ENCODE measurements at places on chromosomes 6 and 20.
A peak's percentile ranks its signal among the peaks of the same experiment; 100 is the strongest.

DNA sequence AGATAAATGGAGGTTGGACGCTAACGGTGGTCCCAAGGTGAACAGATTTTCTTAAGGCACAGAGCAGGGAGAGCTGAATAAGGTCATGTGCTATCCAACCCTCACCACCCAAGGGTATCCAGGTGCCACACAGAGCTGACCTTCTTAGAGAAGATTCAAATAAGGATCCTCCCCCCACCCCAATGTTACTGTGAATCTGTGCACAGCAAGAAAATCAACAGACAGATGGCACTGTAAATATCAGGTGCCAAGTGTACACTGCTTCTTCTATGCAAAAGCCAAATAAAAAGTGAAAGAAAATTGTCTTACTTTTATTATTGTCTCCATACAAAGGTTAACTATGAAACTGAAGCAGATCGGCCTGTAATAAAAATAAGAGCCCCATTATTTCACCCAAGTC is 96.9 kb downstream of the PAK5 start:
- DNase-seq, result no peak

DNA sequence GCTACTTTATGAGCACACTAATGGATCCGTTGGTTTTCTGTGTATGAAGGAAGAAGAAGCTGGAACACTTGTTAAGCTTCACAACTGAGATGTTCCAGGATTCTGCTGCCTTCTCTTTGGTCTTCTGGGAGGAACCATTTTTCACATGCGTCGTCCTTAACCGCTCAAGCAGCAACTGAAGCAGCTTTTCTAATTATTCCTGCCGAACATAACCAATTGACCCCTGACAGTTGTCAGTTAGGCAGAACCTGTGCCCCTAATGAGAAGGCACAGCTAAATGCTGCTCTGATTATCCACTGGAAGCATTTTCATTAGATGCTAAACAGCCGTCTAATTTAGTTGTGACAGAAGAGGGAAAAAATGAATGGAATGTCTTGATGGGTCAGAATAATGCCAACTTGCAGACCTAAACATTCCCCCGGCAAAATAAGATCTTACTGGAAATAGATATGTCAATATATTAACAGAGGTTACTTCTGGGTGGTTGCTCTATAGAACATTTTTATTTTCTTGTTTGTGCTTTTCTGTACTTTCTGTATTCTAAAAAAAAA is 85.0 kb upstream of the SMLR1 start:
- DNase-seq, result no peak

GRCh38 chr6:169070506-169071176 is 183.0 kb downstream of the THBS2 start:
- peak; percentile 89 for DNase-seq

DNA sequence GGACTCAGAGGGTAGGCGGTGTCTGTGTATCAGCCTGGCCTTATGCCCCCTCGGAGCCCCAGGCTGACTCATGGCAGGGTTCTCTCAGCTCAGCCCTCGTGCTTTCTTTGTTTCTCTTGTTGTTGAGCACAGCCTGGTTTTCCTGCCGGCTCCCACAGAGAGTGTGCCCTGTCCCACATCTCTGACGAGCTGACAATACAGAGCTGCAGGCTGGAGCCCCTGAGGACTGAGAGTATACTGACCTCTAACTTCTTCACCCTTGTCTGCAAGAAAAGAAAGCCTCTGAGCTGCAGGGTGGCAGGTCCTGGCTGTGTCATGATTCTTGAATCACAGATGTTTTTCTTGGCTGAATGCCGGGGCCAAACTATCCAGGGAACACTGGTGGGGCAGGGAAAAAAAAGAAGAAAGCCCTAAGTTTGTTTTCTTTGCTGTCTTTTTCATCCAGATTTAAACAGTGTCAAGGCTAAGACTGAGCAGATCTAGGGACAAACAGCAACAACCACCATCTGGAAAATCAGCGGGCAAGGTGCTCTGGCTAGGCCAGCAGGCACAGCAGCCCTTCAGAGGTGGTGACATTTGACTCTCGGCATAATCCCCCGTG is 63.3 kb upstream of the ZNF133 start:
- DNase-seq, result no peak

GRCh38 chr6:9128970-9129369 is 693.6 kb upstream of the SLC35B3 start:
- no peak for DNase-seq

DNA sequence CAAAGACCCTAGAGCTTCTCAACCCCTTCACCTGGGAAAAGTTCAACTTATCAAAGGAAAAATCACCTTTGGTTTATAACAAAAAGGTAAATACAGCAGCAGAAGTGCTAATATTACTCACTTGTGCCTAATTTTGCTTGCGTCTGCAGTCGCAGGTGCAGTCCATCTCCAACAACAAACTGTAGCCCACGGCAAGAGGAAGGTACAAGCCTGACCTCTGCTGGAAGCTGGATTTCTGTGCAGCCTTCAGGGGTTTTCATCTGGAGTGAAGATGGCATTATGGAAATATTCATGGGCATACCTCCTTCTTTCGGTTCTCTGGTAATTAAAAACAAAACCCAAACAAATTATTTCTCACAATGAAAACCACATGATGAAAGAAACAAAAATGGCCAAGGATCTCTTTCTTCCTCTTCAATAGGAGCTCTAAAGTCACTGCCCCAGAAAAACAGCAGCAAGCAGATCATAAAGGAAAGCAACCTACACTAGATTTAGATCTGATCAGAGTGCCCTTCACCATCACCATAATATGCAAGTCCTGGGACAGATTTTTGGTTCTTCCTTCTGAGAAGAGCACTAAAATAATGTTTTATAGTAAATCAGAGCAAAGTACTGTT is 7.8 kb downstream of the UBE3D start:
- DNase-seq, result no peak

GRCh38 chr6:10668126-10668917 is 26.1 kb downstream of the C6orf52 start:
- no peak for DNase-seq

DNA sequence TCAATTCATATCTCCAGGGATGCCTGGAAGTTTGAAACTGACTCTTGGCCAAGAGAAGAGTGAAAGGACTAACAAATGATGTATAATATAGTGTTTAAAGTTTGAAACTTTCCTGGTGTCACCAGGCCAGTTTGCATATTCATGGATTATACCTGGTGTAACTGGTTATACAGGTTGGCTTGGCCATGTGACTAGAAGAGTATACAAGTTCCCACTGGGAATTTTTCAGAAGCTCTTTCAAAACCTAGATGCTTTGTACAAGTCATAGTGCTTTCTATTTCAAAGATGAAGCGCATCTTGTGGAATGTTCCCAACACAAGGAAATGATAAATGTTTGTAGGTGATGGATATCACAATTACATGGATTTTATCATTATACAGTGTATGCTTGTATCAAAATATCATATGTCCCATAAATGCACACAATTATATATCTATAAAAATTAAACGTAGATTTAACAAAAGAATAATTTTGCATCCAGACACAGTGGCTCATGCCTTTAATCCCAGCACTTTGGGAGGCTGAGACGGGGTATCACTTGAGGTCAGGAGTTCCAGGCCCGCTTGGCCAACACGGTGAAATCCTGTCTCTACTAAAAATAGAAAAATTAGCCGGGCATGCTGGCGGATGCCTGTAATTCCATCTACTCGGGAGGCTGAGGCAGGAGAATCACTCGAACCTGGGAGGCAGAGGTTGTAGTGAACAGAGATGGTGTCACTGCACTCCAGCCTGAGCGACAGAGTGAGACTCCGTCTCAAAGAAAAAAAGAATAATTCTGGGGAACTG is 1420.2 kb downstream of the GRIK2 start:
- no peak for DNase-seq

DNA sequence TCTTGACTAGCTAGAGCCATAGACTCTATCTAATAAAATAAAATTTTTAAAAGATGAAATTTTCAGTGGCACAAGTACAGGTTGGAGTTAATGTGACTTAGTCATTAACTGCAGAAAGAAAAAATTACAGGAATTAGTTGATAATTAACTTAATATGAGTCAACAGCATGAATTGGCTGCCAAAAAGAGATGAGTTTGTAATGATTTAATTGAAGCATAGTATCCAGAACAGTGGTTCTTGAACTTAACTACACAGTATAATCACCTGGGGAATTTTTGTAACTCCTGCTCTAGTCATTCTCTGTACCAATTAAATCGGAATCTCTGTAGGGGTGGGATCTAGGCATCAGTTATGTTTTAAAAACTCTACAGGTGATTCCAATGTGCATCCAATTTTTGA is 46.3 kb upstream of the HMGN3 start:
- DNase-seq, result no peak

GRCh38 chr6:16450285-16450684 is 211.9 kb downstream of the GMPR start:
- no peak for DNase-seq

- DNase-seq, result no peak
These were observed 331.3 kb downstream of the BCKDHB start for GRCh38 chr6:80437801-80438200.

GRCh38 chr6:2793534-2794151 is 28.4 kb downstream of the WRNIP1 start:
- no peak for DNase-seq

DNA sequence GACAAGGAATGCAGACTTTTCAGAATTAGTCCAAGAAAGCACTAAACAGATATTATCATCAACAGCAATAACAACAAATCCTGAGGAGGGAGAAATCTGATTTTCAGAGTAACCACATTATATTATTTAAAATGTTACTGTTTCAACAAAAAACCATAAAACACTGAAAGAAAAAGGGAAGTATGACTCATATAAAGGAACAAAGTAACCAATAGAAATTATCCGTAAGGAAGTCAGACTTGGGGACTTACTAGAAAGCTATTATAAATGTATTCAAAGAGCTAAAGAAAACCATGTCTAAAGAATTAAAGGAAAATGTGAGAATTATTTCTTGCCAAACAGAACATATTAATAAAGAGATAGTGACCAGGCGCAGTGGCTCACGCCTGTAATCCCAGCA is 98.1 kb downstream of the MYLK4 start:
- no peak for DNase-seq

DNA sequence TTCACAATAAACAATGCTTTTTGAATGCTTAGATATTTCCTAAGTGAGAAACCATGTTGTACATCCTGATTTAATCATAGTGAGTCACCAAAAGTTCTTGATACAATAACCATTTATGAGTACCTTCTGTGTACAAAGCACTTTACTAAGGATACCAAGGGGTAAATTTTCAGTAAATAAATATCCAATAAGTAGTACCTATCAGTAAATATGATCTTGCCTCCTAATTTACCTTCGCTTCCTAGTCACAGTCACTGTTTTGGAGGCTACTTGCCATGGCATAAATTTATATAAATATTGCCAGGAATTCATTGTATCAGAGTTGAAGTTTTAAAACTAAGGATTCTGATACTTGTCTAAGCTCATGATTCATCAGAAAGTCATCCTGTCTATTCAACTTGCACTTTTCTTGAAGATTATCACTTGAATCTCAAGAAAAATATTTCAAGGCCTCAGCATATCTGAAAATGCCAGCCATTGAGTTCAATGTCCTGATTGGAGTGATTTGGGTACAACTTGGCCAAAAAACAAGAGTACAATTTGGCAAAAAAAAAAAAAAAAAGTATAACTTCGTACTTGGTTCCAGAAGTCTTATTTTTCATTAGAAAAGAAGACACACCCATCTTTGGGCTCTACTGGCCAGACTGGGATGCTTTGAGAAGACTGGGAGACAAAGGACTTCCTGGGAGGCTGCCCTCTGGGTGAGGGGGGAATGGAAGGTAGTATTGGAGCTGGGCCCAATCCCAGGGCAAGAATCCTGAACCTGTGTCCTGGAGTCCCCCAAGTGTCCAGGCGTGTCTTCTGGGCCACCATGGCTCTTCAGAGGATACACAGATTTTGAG is 32.8 kb downstream of the RAB22A start:
- DNase-seq, result no peak

- DNase-seq, result peak; percentile 72
These were observed 117.9 kb downstream of the GMDS start for GRCh38 chr6:2127484-2127911.

DNA sequence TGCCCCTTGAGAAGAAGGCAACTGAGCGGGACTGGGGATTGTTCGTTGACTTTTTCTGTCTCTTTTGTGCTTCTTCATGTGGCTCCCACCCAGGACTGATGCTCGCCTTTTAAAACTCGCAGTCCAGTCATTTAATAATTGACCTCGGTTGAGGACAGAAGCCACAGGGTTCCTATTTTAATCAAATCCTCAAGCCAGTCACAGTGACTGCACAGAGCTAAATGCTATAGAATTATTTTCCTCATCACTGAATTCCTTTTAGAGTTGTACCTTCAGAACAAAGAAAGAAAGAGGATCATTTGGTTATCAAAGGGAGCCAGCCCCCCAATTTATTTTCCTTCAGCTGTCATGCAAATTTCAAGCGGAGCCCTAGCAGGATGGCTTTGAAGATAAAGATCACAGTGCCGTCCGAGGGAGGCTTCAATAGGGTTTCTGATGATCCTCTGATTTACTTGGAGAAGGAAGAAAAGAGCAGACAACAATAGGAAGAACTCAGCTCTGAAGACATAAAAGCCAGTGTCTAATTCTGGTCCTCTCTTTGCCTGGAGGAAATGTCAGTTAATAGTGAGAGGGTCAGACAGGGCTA is 186.6 kb downstream of the DOK5 start:
- no peak for DNase-seq

DNA sequence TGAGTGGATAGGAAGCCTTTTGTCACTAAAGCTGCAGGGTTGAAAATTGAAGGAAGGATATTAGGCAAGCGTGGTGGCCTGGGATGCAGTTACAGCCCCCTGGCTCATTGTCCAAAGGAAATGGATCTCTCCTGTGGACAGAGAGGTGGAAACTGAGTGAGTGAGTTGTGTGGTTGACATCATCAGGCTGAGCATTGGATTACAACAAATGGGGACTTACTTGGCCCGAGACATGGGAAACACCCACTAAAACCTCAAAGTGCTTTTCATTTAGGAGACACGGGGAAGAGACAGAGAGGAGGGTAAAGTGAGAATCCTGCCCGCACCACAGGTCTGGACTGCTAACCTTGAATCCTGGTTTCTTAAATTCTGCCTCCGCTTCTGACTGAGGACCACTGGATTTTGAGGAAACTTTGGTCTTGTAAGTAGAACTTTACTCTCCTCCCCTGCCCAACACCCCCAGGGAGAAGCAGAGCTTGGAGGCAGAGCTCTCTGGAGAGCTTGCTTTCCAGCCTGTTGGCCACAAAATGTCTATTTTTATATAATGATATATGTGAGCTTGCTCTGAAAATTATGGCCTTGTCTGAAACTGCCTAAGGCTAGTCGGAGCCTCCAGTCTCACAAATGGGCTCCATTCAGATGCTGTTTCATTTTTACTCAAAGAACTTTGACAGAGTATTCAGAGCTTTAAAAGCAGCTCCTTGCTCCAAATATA is at the start of gene PKIG:
Gene PKIG (plus strand): TSS at position 269 of the 715 bp plus-strand sequence. CDS start 31,978 bp downstream, outside the sequence.
- DNase-seq, result no peak

DNA sequence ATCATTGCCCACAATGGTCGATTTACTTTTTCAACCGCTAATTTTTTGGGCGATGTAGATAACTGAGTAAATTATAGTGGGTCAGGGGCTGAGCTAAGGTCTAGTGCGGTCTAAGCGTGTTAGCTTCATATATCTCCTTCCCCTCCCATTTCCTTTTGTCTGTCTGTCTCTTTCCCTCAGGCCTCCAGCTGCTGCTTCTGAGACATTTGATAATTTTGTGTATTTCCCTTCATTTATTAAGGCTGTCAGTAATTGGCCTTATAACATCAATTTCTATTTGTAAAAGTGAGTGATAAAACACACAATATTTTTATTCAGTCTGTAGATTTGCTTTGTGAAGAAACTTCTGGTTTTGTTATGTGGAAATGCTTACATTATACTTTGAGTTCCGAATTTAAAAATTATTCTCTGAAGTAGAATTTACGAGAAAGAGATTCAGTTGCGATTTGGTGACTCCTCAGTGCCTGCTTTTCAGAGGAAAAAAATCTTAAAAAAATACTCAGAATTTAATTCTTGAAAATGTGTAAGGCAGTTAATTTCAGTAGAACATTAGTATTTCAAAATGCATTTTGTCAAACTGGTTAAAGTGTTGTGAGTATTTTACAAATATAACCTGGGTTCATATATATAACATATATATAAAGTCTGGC is 1.4 kb downstream of the TMEM170B start:
- DNase-seq, result no peak

Data from Right ventricle myocardium inferior (tissue), 1 donor.